Stimulated activated CD4-positive, alpha-beta T cell treated with anti-CD3 and anti-CD28 coated beads, Interleukin-1b, Interleukin-23, amount 100 ng/mL, for 4 hours (primary cell): ENCODE measurements at places on chromosomes 11 and 22.

GRCh38 chr11:107810875-107811274, 47.7 kb downstream of the SLC35F2 start:
- no peak for DNase-seq

DNA sequence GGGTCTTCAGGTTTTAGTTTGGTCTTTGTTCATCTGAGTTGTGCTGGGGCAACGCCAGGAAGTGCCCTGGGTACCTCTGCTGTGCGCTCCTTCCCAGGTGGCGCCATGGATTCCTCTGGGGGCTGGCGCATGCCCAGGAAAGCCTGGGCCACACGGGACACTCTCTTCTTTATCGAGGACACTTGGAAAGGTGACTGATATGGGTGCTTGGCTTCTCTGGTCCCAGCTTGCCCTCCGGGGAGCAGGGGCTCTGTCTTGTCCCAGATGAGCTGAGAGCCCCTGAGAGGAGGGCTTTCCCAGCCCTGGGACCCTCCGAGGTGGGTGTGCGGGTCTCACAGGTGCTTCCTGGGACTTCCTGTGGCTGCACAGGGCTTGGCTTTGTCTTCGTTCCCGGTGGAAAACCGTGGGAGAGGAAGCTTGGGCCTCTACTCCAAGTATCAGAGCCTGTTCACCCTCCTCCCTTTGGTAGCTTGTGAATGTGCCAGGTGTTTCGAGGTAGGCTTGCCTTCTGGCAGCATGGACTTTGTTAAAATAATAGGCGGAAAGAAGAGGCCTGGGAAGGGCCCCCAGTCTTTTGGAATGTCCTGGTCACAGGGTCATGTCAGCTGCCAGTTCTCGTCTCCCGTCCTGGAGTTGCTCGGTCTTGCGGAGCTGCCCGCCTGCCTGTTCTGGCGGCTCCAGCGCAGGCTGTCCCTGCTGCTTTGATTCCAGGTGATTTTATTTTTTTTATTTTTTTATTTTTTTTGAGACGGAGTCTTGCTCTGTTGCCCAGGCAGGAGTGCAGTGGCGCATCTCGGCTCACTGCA, 10.1 kb upstream of the NEAT1 start:
- DNase-seq: no peak

- DNase-seq: no peak
These were observed 36.5 kb downstream of the POU2AF3 start for GRCh38 chr11:111334532-111335502.

DNA sequence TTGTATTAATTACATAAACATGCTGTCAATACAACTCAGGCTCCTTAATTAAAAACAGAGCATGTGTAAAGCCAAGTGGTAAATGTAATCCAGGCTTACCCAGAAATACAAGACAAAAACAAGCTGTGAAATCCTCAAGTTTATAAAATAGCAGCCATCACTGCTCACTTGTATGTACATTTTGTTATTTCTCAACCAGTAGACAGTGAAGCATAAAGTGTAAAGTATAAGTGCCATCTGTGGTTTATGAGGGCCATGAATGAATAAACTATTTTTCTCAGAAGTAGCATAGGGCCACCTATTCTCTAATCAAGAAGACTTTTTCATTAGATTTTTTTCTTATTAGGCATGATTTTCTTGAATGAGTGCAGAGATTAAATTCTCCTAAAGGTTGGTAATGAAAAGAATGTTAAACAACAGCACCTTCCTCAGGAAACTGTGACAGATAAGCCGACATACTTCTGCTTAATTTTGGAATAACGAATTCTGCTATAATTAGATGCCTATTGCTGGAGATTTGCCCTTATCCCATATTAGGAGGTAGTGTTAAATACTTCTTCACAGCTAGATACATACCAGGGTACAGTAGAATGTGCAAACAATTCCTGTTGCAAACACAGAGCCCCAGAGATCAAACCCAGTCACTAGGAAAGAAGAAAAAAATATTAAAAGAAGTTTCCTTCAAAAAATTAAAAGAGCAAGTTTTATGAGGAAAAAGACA, 13.0 kb downstream of the SLC5A12 start:
- DNase-seq: no peak

GRCh38 chr22:47878460-47878859, 1116.0 kb downstream of the TBC1D22A start:
- no peak for DNase-seq

DNA sequence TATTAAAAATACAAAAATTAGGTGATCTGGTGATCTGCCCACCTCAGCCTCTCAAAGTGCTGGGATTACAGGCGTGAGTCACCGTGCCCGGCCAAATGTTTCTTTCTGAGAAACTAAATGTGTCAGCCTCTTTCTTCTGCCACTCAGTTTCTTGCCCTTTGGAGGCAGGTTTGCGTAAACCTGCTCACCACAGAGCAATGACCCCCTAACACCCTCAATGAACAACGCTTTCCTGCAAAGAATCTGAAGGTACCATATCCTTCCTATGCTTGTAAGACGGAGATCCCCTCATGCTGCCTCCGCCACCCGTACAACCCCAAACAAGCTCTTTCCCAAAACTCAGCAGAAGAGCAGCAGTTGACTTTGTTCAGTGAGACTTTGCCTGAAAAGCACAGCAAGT, 38.7 kb upstream of the TTLL12 start:
- no peak for DNase-seq

GRCh38 chr11:113147249-113147648, 167.1 kb upstream of the TTC12 start:
- no peak for DNase-seq

DNA sequence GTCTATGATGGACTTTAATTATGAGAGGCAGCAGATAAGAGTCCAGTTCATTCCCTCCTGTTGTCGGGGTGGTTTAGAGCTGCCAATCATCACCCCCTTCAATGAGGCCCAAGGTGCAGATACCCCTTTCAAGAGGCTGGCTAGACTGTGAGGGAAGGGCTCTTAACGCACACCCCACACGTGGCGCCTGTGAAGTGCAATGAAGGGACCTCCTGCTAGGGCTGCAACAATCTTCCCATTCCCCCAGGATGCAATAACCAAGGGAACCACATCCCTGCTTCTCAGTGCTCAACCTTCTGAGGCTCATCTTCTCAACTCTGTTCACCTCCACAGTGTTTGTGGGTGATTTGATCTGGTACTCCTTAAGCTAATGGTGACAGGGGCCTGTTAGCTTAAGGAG, 19.0 kb downstream of the TENM4 start:
- no peak for DNase-seq

GRCh38 chr22:29207243-29207550, 1.5 kb downstream of the EMID1 start:
- DNase-seq: no peak

DNA sequence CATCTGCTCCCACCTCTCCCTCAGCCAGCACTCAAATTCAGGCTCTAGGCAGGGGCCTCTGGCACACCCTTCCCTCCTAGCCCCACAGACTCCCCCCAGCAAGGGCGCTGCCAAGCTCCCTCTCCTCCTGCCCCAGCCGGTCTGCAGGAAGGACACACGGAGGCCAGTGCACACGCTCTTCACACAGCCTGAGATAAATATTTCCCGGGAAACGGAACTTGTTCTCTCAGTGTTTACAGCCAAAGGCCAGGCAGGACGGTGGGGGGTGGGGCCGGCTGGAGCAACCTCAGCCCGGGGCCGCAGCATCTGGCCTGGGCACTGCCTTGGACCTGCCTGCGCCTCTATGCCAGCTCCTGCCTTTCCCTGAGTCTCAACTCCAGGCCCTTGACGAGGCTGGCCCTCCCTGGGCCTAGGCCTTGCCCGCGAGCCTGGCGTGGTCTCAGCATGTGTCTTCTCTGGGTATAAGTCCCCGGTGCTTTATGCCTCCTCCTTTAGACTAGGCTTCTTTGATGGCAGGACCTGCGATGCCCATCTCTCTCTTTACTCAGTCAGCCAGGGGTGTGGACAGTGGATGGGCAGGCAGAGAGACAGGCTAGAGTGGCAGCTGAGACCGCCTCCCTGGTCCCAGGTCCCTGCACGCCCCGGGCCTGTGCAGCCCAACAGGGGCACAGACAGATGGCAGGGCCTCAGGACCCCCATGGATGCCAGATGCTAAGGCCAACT, 48.4 kb downstream of the PDE2A start:
- no peak for DNase-seq

DNA sequence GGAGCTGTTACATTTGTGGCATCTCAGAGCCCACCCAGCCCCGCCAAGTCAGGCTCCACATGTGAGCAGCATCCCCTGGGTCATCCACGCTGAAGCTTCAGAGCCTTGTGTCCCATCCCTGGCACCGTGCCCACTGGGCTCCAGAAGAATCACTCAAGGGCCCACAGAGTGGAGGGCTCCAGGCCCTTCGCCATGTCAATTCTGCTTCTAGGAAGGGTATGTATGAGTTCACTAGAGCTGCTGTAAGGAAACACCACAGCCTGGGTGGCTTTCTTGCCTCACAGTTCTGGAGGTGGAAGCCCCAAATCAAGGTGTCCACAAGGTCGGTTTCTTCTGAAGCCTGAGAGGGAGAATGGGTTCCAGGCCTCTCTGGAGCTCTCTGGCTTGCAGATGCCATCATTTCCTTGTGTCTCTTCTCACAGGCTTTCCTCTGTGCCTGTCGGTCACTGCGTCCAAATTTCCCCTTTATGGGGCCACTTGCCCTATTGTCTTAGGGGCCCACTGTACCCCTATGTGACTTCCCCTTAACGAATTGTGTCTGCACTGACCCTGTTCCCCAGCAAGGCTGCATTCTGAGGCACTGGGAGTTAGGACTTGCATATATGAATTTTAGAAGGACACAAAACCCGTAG, 1476.0 kb downstream of the TBC1D22A start:
- no peak for DNase-seq

DNA sequence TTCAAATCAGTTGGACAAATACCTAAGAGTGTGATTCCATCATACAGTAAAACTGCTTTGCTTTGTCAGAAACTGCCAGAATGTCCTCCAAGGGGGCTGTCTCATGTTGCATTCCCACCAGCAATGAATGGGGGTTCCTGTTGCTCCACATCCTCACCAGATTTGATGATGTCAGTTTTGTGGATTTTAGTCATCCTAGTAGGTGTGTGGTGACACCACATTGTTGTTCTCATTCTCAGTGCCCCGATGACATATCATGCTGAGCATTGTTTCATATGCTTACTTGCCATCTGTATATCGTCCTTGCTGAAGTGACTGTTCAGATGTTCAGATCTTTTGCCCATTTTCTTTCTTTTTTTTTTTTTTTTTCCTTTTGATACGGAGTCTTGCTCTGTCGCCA, 37.0 kb downstream of the CDPF1 start:
- DNase-seq: no peak

DNA sequence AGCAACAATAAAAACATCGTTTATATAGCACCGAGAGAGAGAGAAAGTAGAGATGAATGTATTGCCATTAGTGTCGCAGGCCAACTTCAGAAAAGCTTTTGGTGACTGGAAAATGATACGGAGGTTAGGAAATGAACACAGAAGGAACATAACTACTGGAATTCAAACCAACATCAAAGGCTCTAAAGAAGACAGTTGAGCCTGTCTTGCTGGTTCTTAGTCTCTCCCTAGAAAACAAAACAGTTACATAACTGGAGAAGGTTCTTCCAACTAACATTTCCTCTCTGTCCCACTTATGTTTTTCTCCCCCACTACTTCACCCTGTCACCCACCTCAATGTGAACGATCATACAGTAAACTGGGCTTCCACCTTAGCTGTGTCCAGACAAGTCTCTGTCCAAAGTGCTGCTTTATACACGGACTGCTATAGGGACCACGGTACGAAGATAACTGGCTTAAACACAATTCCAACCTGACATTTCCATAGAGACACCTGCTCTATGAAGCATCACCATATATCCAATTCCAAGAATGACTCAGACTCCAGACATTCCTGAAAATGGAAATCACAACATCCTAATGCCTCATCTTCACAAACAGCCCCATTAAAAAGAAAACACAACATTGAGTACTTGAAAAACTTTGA, 85.2 kb upstream of the ARHGAP32 start:
- DNase-seq: no peak

DNA sequence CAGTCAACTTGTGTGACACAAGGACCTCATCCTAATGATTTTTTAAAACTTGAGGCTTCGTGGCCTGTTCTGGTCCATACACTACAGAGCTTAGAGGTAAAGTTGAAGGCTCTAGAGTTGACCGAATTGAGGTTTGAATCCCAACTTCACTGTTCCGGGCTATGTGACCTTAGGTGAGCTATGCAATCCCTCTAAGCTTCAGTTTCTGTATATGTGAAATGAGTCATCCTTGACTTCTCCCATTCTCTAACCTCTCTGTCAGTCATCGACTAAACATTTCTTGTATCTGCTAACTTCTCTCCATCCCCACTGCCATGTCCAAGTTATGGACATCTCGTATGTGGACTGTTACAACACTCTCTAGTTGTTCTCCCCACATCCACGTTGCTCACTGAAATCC, 178.2 kb upstream of the TMEM45B start:
- DNase-seq: no peak

GRCh38 chr11:31915867-31916266, 104.7 kb upstream of the PAX6 start:
- no peak for DNase-seq

DNA sequence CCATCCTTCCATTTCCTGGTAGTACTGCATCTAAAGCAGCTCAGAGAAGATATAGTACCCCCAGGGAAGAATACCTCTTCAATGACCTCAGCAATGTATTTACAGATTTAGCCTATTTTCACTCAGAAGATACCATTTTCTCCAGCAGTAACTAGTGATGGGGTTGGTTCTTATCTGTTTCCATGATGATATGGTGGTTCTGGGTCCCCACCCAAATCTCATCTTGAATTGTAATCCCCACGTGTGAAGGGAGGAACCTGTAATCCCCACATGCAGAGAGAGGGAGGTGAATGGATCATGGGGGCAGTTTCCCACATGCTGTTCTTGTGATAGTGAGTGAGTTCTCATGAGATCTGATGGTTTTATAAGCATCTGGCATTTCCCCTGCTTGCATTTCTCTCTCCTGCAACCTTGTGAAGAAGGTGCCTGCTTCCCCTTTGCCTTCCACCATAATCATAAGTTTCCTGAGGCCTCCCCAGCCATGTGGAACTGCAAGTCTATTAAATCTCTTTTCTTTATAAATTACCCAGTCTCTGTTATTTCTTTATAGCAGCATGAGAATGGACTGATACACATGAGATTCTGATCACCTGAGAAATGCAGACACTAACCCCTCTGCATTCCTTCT, 139.2 kb downstream of the CCDC81 start:
- no peak for DNase-seq
